Activated T-helper 2 cell treated with anti-CD3 and anti-CD28 coated beads, Interferon-gamma antibody, Interleukin-2, Interleukin-4, amounts not matched to agents 10 μg/mL and 5 μg/mL and 100 μg/mL, durations not matched to agents 14 hours and 24 hours and 36 hours (primary cell): ENCODE measurements at places on chromosomes 6 and 20. TPM values are rescaled to one million over a fixed set of nuclear protein-coding genes. Genes with fewer than 3 reads are reported as not detected.

- no peak for DNase-seq
These were observed 26.4 kb upstream of the GCM1 start for GRCh38 chr6:53175027-53175426.

DNA sequence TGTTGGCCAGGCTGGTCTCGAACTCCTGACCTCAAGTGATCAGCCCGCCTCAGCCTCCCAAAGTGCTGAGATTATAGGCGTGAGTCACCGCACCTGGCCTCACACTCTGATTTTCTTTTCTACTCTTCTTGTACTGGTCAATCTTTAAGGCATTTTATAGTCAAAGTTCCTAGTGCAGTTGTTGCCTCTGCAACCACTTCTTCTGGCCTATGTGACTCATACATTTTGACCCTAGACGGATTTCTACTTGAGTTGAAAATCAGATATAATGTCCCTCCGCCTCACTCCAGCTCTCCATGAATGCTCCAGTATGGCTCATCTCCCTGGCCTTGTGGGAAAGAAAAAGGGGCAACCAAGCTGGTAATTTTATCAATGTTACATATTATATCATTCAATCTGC lies 42.4 kb downstream of the TNFRSF21 start:
- DNase-seq = no peak

GRCh38 chr20:694496-694895 lies 18.9 kb upstream of the SCRT2 start:
- DNase-seq = no peak

DNA sequence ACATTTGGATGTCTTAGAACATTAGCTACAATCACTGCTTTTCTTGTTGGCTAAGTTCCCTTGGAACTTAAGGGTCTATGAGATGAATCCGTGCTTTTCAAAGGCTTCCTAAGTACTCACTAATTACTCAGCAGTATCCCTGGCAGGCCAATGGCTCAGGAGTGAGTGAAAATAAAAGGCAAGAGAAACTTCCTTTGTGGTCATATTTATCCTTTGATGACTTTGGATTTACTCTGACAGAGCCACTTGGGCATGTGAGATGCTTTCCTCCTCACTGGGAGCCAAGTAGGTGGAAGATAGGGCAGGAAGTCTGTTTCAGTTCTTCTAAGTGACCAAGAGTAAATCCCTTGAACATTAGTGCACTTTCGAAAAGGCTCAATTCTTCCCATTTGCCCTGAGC lies 224.3 kb upstream of the FOXA2 start:
- DNase-seq = no peak

GRCh38 chr20:61185841-61186601 lies 66.0 kb upstream of the CDH4 start:
- DNase-seq = no peak

DNA sequence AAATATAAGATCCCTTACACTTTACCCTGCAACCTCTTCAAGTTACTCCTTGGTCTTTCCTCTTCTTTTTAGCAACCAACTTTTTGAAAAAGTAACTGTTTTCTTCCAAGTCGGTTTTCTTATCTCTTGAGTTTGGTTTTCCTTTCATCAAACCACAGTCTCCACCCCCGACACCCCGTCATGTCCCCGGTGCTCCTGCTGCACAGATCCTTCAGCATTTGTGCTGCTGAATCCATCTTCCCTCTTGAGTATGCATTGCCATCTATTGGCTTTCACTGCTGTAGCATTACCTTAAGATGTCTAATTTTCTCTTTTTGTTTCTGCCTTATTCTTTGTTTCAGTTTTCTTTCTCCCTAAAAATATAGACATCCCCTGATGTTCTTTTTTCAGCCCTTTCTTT lies 11.9 kb upstream of the TNFRSF21 start:
- no peak for DNase-seq

DNA sequence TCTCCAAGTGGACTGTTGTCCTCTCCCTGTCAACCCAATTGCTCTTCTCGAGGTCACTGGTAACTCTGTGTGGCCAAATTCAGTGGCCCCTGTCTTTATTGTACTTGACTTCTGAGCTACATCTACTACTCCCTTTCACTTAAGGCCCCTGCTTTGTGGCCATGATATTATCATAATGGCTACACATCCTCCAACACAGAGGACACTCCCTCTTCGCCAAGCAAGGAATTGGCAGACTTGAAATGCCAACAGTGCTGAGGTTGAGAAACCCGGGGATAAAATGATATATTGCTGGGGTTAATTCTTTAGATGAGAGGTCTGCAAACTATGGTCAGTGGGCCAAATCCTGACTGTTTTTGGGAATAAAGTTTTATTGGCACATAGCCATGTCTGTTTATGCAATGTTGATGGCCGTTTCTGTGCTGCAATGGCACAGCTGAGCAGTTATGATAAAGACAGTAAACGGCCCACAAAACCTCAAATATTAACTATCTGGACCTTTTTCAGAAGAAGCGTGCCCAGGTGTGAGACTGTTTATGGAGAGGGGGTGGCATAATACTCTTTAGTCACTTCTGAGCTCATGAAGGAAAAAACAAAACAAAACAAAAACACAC lies 12.0 kb upstream of the MRPS10 start:
- no peak for DNase-seq

- no peak for DNase-seq
These were observed at the start of gene GPX6 for GRCh38 chr6:28515676-28516075. Gene GPX6, minus strand, starts transcription at chr6:28515793. Its CDS starts 50 bp downstream, at chr6:28515743.

- DNase-seq = no peak
These were observed 127.9 kb downstream of the PXDC1 start for GRCh38 chr6:3623451-3624249.

DNA sequence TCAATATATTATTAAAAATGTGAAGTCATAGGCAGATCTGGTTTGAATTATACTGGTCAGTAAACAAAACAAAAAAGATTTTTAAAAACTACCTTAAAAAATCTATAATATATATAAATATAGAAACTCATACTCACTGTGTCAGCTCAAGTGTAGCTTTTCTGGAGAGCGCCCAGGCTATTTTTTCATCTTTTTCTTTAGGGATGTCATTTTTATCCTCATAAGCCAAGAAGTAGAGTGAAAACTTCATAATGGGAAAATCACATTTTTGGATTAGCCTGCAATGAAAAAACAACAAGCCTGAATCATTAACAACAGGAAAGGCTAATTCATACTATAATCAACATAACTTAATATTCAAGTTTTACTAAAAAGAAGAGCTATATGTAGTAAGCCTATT lies 18.7 kb downstream of the GLO1 start:
- no peak for DNase-seq

DNA sequence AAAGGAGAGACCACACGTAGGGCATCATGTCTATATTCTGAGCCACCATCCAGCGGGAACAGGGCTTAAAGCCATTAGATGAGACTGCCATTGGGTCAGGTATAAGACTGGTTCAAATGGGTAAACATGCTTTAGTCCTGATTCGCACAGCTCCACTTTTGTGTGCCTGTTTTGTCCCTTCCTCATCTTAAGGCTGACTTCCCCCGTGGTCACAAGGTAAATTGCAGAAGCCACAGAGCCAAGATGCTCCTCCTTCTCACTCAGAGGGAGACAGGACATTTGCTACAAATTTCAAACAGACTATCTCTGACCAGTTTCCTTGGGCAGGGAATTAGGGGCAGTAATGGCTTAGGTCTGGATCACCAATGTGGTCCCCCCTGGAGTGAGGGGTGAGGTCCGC lies 11.4 kb upstream of the IFNGR1 start:
- DNase-seq = no peak

GRCh38 chr6:170107606-170108222 lies 183.2 kb downstream of the DLL1 start:
- DNase-seq = no peak

GRCh38 chr20:22617160-22617559 lies 32.8 kb upstream of the FOXA2 start:
- DNase-seq = no peak

- DNase-seq = no peak
These were observed 186.7 kb upstream of the ARID1B start for GRCh38 chr6:156590482-156590881.

- no peak for DNase-seq
These were observed 66.2 kb downstream of the RREB1 start for GRCh38 chr6:7173843-7174503.

GRCh38 chr6:168007592-168008338 lies 10.3 kb downstream of the KIF25 start:
- DNase-seq = no peak

DNA sequence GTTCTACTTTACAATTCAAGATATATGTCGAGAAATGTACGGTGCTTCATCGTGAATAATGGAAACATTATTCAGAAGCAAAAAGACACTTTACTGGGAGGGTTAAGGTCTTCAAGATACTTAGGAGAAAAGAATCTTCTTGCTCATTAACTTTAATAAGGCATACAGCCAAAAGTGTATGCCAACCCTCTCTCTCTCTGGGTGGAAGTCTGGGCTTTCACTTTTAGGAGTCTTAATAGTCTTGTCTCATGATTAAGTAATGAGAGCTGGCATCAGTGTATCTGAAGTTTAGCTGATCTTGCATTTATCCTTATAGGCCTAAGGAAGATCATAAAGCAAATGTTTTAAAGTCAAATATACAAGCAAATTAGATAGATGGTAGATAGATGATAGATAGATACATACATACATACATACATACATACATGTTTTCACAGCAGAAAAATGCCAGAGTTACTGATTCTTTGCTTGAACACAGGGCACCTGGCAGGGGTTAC lies 21.5 kb downstream of the OLIG3 start:
- no peak for DNase-seq

DNA sequence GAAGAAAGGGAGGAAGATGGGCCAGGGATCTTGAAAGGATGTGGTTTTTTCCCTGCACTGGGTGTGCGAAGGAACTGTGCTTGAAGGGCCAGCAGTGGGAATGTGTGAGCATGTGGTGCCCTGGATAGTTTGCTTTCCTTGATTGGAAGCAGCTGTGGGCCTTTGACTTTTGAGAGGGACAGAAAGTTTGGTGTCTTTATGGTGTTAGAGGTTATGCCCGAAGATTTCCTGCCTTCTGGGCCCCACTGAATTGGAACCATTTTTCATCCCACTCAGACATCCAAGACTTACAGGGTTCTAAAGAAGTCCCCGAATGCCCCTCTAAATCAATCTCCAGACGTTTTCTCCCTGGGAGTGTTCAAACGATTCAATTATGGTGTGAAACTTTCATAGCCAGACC lies 23.5 kb upstream of the EDN3 start:
- no peak for DNase-seq

DNA sequence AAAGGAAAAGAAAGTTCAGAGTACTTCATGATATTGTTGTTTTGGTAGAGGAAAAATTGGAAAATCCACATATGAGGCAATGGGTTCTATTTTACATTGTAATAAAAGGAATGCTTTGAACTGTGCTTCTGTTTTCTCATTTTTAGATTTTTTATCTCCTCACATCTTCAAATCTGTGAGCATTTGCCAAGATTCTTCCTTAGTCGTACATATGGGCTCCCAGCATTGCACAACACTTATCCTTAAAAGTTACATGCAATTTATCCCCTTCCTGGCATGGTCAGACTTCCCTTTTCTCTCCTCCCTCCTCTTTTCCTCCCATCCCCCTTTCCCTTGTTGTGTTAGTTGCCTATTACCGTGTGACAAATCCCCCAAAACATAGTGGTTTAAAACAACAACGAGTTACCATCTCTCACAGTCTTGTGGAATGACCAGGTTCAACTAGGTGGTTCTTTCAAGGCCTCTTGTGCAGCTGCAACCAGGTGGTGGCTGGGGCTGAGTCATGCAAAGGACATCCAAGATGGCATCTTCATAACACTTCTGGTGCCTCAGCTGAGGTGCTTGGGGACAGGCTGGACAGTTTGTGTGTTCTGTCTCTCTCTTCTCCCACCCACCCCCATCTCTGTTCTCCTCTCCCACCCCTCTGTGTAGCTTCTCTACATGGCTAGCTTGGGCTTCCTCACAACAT lies 68.7 kb downstream of the TXNDC5 start:
- no peak for DNase-seq

DNA sequence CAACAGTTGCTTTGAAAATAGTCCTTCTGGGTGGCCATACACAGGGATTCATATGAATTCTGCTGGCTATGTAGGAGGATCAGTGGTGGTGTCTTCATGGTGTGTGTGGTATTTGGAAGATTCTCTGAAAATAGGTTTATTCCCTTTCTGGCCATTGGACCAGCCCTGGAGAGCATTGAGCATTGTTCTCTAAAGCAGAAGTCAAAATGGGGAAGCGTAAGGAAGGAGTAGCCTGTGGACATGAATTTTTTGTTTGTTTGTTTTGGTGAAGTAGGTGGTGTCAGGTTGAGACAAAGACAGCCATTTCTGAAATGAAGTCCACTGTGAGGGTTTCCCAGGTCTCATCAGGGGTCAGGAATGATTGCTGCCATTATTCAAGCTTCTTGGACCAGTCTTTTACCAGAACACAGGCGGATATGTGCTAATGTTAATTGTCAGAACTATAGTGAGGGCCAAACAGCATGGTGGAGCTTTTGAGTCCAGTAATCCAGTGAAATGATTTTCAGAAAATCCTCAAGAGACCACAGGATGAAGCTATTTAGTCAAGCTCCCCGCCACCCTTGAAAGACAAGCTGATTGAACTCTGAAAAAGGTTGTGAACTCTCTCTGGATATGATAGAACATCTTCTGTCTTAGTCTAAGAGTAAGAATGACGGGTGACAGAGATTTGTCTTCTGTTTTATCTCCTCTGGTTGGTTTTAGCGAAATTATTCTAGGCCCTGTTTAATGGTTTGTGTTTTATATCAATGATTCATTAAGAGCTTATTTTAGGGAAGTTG lies 60.0 kb downstream of the DNAH8 start:
- DNase-seq = no peak

DNA sequence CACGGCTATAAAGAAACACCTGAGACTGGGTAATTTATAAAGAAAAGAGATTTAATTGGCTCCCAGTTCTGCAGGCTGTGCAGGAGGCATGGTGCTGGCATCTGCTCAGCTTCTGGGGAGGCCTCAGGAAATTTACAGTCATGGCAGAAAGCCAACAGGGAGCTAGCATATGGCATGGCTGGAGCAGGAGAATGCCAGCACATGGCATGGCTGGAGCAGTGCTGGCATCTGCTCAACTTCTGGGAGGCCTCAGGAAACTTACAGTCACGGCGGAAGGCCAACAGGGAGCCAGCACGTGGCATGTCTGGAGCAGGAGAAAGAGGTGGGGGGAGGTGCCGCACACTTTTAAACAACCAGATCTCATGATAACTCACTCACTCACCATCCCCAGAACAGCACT lies 32.5 kb upstream of the DACT2 start:
- no peak for DNase-seq

GRCh38 chr20:41664584-41664983 lies 46.4 kb upstream of the CHD6 start:
- no peak for DNase-seq

The RUNX2 gene
- total RNA-seq = 60.8 and 65.4 TPM in 2 replicates

The CST5 gene
- not detected in 2 replicates for total RNA-seq

The KCNK16 gene
- total RNA-seq = not detected in 2 replicates

The CGA gene
- 0.44 and 0.59 TPM in 2 replicates for total RNA-seq

The TRDN gene
- total RNA-seq = not detected in 2 replicates

The COL12A1 gene
- 0.07 TPM in 1 of 2 replicates, not detected in the other for total RNA-seq

The C6orf132 gene
- 0.09 and 0.23 TPM in 2 replicates for total RNA-seq

The RAET1G gene
- not detected in 2 replicates for total RNA-seq

The FOXS1 gene
- total RNA-seq = not detected in 2 replicates

The NUS1 gene
- 44.2 and 44.6 TPM in 2 replicates for total RNA-seq
